ENCODE measurements at places on chromosomes 13 and 19.

DNA sequence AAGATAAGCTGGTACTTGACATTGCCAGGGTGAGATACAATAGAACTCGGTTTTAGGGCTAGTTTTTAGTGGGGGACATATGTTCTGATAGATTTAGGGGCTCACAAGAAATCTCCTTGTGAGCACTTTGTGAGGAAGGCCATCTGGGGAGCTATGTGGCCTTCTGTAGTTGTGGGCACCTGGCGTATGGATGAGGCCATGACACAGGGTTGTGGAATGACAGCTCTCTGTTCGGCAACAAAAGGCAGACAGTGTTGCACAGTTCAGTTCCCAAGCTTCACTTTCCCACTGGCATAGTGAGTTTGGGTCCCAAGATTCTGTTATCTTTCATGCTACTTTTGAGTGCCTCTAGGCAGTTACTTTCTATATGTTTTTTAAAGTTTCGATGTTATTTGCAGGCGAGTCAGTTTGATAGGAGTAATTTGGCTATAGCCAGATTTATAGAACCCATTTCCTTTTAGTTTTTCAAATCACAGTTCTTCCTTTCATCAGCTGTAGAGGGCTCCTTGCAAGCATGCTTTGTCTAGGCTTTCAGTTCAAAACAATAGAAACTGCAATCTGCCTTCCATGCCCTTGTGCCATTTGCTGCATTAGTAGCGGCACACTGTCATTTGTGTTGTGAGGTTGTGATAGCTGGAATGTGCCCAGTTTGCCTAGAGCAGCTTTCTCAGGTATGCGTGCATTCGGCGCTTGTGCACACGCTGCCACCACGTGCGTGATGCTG lies 70.6 kb upstream of the TEX29 start:
- DNase-seq: no peak

DNA sequence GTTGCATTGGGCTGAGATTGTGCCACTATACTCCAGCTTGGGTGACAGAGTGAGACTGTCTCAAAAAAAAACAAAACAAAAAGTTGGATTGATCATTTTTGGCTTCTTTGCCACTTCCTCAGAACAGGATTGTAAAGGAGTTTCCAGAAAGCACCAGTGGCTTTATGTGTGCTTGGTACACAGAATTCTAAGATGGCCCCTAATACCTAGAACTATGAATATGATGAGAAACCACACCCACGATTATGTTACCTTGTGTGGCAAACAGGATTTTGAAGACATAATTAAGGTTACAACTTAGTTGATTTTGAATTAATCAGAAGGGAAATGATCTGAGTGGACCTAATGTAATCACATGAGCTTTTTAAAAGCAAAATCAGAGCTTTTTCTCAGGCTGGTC lies 26.5 kb downstream of the CEACAM1 start:
- no peak for DNase-seq

DNA sequence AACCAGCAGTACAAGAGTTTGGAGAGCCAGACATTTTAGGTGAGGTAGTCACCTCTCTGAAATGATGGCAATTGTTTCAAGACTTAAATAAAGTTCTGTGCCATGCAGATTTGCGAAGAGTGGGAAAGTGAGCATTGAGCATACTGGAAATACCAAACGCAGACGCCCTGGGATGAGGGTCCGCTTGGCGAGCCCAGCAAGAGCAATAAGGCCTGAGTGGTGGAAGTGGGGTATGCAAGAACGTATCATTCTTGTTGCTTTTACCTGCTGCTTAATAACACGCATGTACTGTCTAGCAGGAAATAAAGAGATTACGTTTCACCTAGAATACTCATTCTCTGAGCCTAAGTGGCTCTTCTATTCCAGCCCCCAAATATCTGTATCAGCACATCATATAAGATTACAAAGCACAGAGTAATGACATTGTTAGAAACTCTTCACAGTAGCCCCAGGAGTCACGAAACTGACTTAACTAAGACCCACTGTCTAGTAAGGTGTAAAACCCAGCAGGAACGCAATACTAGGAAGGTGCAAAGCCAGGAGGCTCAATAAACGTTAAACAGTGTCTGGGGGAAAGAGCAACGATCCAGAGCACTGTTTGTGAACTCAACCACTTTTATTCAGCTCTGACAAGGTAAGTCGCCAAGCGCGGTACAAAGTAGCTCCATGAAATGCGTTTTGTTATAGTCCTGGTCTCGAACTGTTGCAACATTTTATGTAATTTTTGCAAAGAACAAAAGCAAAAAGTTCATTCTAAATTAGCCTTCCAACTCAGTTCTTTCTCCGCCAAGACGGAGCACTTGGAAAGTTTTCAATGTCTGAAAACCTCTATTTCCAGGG lies 1.2 kb downstream of the RCBTB2 start:
- DNase-seq: peak; percentile 7

DNA sequence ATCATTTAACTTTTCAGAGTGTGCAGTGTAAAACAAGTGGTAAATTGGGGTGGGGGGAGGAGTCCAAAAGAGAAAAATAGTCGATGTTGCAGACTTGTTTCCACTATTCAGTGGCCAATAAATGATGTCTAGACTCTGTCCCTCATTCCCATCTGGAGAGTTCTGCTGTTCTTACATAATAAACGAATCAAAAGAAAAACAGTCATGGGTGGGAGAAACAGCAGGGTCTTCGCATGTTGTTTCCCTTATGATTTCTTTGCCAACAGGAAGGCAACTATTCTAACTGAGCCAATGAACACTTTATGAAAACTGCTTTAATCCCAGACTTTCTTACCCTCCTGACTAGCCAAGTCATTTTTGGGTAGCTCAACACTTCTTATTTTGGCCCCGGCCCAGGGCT lies 615.5 kb downstream of the FGF9 start:
- DNase-seq: no peak

DNA sequence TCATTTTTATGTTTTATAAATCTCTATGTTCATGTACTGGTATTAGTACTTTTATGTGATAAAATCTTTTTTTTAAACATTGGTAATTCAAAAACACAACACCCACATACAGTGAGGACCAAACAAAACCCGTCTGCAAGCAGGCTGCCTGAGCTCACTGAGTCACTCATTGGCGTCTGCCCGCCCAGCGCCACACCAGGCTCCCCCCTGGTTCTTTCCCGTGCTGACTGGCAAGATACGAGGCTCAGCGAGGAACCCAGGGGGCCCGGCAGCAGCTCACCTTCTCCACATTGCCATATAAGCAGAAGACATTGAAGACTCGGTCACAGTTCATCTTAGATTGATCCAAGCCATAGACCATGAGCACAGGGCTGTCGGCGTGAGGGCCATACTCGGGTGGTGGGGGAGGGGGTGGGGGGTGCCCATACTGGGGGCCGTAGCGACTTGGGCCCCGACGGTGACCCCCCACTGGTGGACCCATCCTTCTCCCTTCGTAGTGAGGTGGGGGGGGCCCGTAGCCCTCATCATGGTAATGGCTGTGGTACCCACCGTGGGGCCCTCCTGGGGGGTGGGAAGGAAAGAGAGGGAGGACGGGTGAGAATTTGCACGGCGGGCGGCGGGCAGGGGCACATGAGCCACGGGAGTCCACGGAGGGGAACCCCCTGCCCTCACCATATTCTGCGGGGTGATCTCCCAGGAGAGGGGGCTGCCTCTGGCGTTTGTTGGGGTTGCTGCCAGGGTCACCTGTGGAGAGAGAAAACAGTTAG lies 8.4 kb upstream of the ECH1 start:
- no peak for DNase-seq

GRCh38 chr13:107365466-107366215 lies 797.7 kb upstream of the ARGLU1 start:
- no peak for DNase-seq

DNA sequence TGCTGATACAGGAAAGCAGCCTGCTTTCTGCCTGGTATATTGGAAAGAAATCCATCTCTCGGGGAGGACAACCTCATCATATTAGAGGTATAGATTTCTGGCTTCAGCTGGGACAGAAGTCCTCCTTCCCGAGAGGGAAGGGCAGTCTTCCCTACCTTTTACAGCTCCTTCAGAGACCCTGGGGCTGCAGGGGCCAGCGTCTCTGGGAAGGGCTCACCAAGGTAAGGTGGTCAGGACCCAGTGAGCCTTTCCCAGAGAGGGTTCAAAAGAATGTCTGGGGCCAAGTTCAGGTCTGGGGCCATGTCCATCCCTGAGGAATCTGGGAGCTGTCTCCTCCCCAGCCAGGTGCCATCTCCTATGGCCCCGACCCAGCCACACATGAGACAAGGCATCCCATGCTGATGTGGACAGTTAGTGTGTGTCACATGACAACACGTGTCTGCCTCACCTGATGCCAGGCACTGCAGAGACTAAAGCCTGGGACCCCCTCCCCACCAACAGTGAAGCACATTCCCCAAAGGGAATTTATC lies 136.4 kb downstream of the URI1 start:
- no peak for DNase-seq

DNA sequence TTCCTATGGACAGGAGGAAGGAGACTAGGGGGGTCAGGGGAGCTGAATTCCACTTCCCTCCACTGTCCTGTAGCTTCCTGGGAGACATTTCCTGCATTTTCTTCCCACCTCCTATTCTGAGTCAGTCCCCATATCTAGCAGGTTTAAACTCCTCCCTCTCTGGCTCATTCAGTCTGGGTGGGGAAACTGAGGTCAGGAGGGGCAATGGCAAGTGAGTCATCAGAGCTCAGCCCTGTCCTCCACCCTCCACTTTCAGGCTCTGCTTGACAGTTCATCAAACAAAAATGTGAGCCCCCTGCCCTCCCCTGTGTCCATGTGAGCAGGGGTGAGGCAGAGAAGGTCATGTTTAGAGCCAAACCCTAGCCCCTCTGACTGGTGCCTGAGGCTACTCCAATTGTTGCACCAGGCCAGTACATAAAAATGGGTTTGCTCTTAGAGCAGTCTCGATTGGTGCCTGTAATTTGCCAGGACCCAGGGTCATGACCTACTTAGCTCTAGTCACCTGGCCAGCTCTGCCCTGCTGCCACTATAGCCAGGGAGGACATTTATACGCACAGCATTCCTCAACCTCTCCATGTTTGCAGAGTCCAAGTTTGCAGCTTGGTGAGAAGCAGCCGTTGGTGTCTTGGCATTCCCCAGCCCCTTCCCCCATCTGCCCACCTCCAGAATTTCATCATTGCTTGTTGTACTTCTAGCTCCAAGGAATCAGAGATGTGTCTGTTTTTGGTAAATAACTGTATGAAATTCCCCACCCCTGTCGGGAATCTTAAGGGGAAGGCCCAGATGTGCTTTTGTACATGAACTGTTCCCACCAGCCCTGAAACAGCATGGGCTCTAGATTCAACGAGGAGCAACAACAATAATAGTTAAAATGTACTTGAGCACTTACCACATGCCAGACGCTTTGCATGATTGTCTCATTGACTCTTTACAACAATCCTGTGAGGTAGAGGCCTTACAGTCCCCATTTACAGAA lies 20.7 kb downstream of the SAMD4B start:
- no peak for DNase-seq

DNA sequence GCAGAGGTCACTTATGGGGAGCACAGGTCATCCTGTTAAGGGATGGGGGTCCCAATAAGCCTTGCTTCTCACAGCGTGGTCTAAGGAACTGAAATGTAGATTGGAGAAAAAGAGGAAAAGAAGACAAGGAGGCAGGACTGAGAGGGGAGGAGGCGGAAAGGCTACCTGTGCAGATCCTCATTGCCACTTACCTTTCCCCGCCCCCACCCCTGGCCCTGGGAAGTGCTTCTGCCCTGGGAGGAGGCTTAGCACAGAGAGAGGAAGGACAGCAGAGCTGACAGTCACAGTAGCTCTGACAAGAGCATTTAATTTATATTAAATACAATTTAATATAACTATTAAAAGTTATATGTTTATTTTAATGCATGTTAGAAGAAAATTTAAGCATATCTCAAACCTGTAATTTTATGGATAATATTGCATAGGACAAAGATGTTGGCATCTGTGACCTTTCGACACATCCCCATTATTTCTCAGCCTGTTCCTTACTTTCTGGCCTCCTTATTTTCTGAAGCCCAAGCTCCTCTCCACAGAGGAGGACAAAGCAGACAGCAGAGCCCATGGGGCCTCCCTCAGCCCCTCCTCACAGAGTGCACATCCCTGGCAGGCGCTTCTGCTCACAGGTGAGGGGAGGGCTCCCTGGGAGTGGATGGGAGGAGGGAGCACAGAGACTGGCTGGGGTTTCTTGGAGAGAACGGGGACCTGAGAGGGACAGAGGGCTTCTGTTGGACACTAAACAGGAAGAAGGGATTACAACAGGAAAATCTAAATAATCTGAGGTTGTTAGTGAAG lies 23.4 kb downstream of the CEACAM21 start:
- no peak for DNase-seq

DNA sequence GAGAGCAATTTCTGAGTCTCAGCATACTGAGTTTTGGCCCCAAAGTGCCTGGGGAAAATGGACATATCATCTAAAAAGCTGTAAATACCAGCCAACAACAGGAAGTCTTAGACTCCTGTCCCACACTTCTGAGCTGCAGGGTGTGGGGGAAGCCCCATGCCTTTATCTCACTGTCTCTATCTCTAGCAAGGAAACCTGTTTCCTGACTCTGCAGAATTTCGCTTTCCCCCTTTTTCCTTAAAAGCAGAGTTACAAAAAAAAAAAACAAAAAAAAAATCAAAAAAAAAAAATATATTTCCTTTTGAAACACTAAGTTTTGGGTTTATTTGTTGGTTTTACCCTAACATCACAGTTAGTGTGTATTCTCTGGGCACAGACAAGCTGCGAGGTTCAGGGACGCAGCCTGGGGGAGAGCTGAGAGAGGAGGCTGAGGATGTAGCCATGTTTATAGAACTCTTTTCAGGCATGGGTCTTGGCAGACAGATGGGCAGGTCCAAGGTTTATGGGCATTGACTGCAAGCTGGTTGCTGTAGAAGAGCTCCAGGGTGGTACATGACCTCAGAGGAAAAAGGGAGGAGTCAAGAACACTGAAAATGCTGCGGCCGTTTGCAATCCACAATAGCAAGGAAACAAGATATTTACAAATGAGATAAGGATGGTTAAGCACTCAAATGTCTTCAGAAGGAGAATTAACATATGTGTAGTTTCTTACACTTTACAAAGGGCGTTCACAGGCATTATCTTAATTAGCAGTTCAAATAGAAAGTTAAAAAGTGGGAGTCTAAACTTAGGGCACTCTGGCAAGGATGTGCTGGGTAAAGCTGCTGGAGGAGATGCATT lies 4.9 kb downstream of the MBNL2 start:
- peak; percentile 76 for DNase-seq

Data from NAMALWA (cell line).